ENCODE measurements at places on chromosomes 13 and 19.

DNA sequence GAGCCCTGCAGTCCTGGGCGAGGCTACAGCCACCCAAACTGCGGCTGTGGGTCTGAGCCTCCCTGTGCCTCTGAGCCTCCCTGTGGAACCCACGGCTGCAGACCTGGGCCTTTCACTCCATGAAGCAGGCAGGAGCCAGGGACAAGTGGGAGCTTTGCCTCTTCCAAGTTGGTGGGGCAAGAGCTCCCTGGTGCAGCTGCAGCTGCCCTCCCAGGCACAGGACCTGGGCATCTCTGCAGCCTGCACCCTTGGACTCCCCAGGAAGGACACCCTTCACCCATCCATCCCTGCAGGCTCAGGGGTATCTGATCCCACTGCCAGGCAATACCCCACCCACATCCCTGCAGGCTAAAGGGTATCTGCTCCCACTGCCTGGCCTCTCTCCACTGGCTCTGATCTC lies 2.3 kb downstream of the TEX26 start:
- no peak for DNase-seq

DNA sequence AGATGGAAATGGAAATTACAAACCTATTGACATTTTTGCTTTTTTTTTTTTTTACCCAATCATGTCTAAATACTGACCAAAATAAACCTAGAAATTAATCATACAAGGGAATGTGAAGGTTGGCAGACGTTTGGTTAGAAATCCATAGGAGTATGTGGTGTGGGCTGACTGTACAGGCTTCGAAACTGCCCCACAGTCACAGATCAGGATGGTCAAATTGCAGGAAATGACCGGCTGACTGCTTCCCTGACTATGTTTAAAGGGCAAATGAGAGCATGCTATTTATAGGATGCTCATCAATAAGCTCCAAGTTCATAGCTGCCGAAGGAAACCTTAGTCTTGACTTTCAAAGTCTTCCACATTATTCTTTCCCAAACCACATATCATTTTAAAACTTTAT lies 118.4 kb downstream of the COG6 start:
- DNase-seq, result no peak

- no peak for DNase-seq
These were observed 16.2 kb downstream of the EDNRB start for GRCh38 chr13:77902319-77902963.

DNA sequence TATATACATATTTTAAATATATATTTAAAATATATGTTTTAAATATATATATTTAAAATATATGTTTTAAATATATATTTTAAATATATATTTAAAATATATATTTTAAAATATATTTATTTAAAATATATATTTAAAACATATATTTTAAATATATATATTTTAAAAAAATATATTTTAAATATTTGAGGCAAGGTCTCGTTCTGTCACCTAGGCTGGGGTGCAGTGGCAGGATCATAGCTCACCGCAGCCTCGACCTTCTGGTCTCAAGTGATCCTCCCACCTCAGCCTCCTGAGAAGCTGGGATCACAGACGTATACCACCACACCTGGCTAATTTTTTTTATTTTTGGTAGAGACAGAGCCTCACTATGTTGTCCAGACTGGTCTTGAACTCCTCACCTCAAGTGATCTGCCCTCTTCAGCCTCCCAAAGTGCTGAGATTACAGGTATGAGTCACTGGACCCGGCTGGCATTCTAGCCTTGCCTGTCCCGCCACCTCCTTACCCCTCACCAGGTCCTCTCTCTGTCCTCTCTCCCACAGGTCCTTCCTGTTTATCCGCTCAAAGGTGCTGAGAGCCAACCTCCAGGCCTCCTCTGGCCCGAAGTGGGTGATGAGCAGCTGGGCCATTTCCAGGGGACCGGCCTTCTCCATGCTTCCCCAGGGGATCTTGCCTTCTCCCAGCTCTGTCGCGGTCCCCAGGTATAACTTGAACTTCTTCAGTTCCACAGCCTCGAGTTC lies 564 bp downstream of the NLRP12 start:
- DNase-seq, result no peak

- no peak for DNase-seq
These were observed 4.4 kb upstream of the UNC13A start for GRCh38 chr19:17692566-17692965.

DNA sequence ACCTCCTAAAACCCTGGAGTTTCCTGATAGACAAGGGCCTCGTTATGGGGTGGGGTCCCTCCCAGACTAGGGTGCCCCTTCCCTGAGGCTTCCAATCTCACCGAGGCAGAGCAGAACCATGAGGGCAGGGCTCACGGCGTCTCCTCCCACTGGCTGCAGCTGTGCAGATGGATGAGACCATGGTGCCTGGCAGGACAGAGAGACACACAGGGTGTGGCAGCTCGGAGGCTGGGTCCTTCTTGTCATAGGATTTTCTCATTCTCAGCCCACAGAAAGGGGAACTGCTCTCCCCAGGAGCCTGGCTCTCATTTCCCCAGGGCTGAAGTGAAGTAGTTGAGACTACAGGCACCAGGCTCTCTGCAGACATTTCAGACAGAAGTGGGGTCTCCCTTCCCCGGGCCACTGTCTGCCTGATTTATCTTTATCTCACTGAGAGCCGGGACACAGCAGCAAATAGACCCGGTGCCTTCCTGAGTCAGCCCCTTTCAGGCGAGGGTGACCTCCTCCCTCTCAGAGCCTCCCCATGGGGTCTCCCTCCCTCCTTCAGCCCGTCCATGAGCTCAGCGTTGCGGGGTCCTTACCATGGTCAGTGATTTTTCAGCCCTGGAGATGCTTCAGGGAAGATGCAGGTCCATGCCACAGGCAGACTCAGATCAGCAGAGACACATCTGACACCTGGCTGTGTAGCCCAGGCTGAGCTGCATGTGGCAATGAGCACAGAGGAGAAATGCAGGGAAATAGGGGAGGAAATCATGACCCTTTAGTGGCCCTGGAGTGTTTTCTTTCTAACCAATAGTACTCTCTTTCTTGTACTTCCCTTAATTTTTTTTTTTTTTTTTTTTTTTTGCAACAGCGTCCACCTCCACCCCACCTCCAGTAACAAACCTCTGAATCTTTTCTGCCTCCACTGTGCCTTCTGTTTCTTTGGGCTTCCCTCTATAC lies at the start of gene LILRA5:
LILRA5 (minus strand) TSS at position 731 of the 942 bp plus-strand sequence; CDS start at position 584, 147 bp downstream.
- no peak for DNase-seq

DNA sequence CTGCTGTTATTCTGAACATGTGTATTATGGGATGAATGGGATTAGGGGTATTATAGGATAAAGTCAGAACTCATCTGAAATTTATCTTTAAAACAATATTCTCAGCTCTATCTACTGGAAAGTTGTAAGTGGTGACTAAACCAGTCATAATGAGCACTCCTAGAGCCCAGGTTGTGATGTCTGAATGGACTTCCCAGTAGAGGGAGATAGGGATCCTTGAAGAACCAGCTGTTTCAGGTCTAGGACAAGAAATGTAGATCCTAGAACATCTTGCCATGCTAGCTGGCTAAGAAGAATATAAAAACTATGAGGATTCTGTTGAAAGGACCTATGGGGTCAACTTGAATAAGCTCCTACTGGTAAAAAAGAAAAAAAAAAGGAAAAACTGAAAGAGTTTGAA lies 310.8 kb downstream of the SLC7A1 start:
- no peak for DNase-seq

DNA sequence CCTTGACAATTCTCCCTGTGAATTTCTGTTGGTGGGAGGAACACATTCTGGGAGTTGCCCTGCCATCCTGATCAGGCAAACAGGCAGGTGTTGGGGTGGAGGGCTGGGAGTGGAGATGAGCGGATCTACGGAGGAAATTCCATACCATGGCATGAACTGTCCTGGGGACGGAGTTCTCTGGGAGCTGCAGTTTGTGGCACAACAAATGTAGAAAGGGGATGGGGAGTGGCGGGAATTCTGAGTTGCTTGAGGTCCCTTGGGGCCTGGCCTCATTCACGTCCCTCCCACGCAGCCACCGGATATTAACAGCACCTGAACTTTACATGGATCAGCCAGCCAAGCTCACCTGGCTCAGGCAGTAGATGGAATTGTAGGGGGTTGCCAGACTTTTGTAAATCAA lies 70.0 kb downstream of the CHST8 start:
- DNase-seq, result no peak

DNA sequence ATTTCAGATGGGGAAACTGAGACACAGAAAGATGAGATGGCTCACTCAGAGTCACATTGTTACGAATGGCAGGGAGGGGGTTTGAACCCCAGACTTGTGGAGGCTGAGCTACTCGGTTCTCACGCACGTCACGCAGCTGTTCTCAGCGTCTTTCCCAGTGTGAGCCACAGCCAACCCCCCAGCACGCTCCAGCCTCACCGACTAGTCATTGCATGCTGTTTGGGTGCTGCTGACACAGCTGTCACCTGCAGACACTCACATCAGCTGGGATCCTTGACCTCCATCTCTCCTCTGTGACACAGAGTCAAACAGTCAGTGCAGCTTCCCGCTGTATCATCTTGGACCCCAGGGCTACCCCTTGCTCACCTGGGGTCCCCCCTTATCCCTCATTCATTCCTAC lies 2.4 kb upstream of the NCAN start:
- no peak for DNase-seq

GRCh38 chr19:35327642-35328041 lies 1.3 kb upstream of the CD22 start:
- no peak for DNase-seq

DNA sequence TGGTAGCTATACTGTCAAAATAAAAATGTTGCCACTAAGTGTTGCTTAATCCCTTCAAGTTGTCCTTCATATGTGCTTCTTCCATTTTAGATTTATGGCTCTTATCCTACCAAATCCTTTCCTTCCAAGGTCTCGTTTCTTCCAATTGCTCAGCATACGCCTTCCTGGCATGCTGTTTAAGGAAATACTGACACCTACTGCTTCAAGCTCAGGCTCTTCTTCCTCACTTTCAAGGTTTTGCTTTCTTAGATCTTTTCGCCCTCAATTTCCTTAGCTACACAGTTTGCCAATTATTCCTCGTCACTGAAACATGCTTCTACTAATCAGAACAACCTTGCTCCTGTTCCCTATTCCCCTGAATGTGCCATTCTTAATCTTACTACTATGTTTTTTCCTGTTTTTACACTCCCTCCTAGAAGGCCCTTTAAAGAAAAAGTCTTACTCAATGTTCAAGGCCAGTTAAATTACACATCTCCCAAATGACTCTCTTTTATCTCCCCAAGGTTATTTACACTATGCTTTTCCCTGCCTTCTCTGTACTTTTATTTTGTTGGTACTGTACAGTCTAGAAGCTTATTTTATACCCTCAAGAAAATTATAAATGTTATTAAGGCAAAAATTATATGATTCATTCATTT lies 343.1 kb downstream of the MZT1 start:
- no peak for DNase-seq

DNA sequence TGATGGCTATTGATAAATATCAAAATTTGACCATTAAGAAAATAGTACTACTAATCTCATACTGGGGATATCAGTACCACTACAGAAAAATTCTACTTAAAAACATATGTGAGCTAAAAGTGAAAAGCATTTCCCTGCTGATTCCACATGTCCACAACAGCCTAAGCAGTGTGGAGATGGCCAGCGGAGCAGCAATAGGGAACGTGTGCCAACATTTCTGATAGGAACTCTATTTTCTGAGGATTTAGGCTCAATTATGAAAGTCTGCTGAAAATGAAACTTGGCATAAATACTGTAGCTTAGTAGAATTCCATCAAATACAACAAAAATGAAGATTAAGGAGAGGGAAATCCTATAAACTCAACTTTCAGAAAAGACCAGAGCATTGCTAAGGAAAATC lies 311.6 kb downstream of the ENOX1 start:
- DNase-seq, result peak; percentile 21

DNA sequence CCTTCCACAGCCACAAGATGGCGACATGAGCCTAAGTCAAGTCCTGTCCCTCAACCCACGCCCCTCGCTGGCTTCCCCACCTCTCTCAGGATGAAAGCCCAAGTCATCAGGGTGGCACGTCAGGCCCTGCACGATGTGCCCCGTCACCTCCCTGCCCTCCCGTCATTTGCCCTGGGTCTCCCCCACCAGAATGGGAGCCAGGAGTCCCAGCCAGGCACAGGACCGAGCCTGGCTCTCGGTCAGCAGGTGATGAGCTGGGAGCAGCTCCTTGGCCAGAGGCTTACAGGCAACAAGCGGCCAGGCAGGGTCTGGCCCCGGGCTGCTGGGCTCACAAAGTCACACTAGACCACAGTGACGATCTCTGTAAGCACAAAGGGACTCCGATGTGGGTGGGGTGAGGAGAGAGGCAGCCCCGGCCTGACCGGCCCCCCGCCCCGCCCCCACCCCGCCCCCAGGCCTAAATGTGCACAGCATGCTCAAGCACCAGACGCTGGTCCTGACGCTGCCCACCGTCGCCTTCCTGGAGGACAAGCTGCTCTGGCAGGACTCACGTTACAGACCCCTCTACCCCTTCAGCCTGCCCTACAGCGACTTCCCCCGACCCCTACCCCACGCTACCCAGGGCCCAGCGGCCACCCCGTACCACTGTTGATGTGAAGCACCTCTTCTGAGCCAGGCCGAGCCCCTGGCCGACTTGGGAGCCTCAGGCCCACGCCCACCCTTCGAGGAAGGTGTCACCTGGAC lies 7.3 kb downstream of the MRPL4 start:
- peak; percentile 93 for DNase-seq

GRCh38 chr19:36604656-36605100 lies 435 bp upstream of the ZNF382 start:
- DNase-seq, result peak; percentile 80

DNA sequence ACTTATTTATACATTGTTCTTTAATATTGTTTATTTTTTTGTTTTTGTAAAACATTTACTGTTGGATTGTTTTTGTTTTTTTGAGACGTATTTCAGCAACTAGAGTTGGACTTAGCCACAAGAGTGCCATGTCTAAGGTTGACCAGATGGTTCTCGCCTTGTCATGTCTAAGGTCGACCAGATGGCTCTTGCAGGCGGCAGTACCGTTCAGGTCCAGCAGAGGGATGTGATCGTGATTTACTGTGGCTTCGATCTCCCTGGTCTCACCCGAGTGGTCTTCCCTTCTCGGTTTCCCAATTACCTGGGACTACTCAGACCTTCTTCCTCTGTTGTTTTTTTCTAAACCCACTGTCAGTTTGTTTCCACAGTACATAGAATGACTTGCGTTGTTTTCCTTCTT lies 1438.6 kb downstream of the UQCRFS1 start:
- no peak for DNase-seq

GRCh38 chr13:32381539-32381938 lies 46.4 kb downstream of the N4BP2L1 start:
- DNase-seq, result peak; percentile 58

- DNase-seq, result no peak
These were observed 779.4 kb upstream of the SLITRK1 start for GRCh38 chr13:84661718-84662117.

All from testis (tissue), 5 donors.